ENCODE measurements at places on chromosomes 3 and 15.

DNA sequence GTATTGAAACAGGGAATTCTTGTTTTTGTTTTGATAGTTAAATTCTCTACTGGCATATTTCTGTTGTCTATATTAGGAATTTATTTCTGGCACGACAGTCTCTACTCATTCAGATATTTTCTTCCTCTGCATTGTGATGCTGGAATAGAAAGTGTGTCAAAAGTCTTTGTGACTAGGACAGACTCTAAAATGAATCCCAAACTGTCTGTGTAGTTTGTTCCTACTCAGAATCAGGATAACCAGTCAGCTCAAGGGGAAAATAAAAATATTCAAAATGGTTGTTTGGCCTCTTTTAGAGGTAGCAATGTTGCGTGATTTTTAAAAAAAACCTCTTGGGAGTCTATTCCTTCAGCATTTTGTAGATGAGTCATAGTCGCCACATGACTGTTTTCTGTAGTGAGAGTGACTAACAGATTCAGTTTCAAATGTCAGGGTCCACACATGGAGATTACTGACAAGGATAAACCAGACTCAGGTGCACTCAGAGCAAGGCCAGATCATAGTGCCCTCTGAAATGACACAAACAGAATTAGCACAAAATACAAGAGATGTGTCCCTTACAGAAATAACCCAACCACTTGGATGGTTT lies 13.1 kb downstream of the SLC7A14 start:
- DNase-seq: no peak

DNA sequence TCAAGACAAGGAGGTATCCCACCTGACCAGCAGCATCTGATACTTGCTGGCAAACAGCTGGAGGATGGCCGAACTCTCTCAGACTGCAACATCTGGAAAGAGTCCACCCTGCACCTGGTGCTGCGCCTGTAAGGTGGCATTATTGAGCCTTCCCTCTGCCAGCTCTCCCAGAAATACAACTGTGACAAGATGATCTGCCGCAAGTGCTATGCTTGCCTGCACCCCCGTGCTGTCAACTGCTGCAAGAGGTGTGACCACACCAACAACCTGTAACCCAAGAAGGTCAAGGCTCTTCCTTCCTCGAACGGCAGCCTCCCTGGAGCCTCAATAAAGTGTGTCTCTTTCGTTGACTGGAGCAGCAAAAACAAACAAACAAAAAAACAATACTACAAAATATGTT lies 2.2 kb upstream of the SLC4A7 start:
- DNase-seq: no peak

- DNase-seq: no peak
Observed at GRCh38 chr15:88906130-88906529, 7.0 kb downstream of the MFGE8 start.

DNA sequence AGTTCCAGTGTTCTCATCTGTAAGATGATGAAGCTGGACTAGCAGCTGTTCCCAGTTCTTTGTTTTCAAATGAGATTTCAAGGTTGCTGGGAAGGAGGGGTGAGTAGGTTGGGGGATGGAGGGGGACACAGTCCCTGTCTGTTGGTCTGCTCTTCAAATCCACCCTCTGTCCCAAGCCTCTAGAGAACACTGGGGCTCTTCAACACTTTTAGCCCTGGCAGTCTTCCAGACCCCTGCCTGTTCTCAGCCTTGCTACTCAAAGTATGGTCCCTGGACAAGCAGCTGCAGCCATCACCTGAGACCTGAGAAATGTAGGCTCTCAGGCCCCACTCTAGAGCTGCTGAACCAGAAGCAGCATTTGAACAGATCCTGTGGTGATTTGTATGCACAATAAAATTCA lies 41.3 kb downstream of the NEK11 start:
- DNase-seq: no peak

- DNase-seq: no peak
Observed at GRCh38 chr3:168333410-168333935, 237.7 kb upstream of the GOLIM4 start.

DNA sequence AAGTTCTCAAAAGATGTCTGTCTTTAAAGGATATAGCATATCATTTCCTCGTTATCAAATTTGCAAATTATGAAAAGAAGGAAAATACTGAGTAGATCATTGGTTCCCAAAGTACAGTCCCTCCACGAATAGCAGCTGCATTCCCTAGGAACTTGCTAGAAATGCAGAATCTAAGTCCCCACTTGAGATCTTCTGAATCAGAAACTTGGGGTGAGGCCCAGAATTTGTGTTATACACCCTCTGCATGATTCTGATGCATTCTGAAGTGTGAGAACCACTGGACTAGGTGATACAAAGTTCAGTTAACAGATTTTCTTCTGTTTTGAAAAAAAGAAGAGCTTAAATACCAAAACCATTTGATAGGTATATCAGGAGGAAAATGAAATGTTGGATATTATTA lies 77.1 kb downstream of the SLC25A26 start:
- DNase-seq: no peak
